Cardiac fibroblast (primary cell): ENCODE measurements at places on chromosomes 2 and 18.

- DNase-seq: no peak
These were observed 1058.3 kb upstream of the TMEFF2 start for GRCh38 chr2:193253014-193253530.

DNA sequence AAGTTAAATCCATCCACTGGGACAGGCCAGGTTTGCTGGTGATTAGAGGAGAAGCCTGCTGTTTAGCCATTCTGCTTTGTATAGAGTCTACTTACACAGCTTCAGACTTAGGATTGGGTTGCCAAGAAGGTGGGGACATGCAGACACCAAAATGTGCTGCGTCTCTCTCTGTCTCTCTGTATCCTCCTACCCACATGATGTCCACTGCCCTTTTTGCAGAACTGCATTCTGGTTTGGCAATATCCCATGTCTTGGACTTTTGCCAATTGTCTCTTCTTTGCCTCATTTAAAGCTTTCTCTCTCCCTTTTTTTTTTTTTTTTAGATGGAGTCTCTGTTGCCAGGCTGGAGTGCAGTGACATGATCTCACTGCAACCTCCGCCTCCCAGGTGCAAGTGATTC, 261.1 kb upstream of the FN1 start:
- no peak for DNase-seq

GRCh38 chr18:37666451-37666850, 100.9 kb upstream of the CELF4 start:
- no peak for DNase-seq

DNA sequence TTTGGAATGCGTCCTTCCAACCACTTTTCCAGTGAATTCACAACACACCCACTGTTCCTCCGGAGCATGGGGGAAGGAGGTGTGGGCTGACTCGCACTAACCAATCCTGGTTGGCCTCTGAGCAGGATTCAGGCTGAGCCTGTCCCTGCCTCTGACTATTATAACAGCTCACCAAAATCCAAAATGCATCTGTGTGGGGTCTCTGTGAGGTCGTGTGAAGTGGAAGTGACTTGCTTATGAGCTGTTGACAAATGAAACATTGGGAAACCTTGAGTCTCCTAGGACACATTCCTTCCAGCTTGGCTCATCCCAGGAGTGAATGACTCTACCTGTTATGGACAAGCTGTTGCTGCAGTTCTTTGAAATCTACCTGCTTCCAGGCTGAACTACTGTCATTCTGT, 1.5 kb downstream of the CIDEA start:
- peak; percentile 59 for DNase-seq

DNA sequence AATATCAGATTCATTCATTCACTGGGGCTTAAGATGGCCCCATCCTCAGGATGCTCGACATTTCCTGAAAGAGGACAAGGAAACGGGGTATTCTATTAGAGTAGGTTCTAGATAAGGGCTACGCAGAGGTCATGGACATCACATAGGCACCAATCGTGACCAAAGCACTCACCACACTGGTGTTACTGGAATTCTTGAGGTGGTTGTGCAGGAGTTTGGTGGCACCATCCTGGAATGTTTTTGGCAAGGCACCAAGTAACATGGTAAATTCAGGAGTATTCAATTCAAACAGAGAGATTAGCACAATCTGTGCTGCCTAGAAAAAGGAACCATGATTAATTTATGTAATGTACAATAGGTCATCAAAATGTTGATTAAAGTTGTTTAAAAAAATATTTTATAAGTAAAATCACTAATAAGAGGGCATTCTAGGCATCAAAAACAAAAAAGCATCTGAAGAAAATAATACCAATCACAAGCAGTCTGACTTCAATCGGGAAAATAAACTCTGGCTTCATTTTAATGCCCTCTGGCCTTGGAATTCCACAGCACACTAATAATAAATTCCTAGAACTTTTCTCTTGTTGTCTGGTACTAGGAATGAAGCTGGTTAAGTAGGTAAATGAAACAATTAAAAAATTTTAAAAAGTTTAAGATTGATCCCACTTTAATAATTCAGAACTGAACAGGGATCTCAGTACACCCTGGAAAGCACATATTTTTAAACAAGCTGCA, 102.8 kb upstream of the TFCP2L1 start:
- DNase-seq: no peak

- no peak for DNase-seq
These were observed 21.2 kb downstream of the PARD3B start for GRCh38 chr2:204566439-204566838.

- no peak for DNase-seq
These were observed 7.1 kb downstream of the RNF144A start for GRCh38 chr2:6924101-6924923.

- DNase-seq: no peak
These were observed 83.0 kb downstream of the RTN4 start for GRCh38 chr2:54967269-54967668.

- DNase-seq: no peak
These were observed 33.7 kb upstream of the MBOAT2 start for GRCh38 chr2:9037166-9037565.

- DNase-seq: peak; percentile 54
These were observed 75.0 kb downstream of the SOCS6 start for GRCh38 chr18:70363861-70364260.

DNA sequence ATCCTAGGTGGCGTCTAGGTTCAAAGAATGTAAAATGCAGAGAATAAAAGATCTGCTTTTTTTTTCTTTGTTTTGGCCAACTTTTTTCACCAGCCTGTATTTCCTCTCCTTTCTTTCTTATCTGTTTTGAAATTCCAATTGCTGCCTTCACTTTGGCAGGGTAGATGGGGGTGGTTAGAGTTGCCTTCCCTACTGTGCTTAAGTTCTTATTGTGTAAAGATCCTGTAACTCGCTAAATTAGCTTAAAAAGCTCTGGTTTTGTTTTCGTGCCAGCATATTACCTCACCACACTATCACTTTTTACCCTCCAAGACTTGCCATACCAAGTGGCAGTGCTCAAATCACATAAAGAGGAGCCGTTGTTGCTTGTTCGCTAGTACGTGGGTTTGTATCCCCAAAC, 921.7 kb downstream of the DPP10 start:
- DNase-seq: no peak

- no peak for DNase-seq
These were observed 89.3 kb downstream of the PARD3B start for GRCh38 chr2:204634564-204634963.

- peak; percentile 95 for DNase-seq
These were observed 382.1 kb downstream of the OSR1 start for GRCh38 chr2:18976168-18976961.

DNA sequence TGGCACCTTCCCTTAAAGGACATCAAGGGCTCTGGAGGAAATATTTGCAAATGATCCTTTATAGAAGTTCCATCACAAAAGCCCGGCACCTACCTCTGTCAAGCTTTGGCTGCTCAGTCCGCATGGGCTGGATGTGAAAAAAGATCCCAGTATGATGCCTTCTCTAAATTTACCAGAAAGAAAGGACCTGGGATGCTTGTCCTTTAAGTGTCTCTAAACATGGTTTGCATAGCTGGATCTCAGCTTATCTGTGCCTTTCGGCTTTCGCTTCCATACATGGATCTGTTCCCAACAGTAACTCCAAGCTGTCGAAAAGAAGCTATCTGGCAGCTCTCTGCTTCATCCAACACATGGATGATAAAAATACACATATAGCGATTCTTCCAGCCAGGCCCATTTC, 60.4 kb upstream of the SLC8A1 start:
- DNase-seq: no peak

- DNase-seq: no peak
These were observed 42.7 kb upstream of the ATP9B start for GRCh38 chr18:79026491-79026890.

DNA sequence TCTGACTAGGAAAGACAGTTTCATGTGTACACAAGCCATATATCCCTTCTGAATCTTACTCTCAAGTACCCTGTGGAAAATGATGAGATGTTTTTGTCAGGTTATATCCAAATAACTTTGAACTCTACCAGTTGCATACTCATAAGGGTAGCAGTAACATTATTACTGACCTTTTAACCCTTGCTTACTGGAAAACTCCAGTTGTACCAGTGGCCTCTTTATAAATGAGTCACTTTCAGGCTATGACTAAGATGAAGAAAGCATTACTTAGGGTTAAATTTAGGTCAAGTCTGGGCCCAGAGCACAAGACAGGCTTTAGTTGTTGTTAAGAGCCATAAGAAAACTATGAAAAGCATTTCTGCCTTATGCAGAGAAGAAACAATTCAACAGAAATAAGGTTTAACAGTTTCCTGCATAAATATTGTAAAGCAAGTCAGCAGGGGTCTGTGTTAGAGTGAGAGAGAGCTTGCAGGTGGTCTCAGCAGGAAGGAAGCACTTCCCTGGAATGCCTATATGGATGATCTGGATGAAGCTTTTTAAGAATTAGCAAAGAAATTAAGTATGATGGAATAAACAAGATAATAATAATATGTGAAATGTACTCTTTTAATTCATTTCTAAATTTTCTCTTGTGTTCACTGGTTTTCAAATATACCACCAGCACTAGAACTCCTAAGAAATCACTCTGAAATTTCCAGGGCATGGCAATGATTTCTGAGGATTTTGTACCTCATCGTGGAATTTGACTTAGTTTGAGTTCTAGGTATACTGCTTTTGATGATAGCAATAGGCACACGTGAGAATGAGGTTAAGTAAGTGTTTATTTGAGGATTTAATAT, 126.6 kb downstream of the UBE2E3 start:
- DNase-seq: peak; percentile 93

DNA sequence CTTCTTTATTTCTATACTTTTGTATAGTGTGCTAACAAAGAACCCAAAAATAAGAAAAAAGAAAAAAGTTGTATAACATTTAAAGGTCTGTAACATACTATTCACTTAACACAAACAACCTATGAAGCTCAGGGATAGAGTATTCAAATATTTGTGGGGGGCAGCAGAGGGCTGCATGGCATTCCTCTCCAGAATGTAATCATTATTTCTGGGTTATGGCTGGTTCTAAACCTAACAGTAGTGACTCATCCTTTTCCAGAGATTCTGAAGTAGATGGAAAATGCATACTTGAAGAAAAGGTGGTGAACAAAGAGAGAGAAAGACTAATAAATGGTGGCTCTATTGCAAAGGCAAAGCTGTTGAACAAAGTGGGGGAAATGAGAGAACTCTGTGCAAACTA, 249.4 kb downstream of the NRXN1 start:
- DNase-seq: no peak

GRCh38 chr2:213248637-213249036, 35.6 kb upstream of the SPAG16 start:
- DNase-seq: no peak

- DNase-seq: peak; percentile 63
These were observed 301.8 kb downstream of the XIRP2 start for GRCh38 chr2:167190053-167190452.

DNA sequence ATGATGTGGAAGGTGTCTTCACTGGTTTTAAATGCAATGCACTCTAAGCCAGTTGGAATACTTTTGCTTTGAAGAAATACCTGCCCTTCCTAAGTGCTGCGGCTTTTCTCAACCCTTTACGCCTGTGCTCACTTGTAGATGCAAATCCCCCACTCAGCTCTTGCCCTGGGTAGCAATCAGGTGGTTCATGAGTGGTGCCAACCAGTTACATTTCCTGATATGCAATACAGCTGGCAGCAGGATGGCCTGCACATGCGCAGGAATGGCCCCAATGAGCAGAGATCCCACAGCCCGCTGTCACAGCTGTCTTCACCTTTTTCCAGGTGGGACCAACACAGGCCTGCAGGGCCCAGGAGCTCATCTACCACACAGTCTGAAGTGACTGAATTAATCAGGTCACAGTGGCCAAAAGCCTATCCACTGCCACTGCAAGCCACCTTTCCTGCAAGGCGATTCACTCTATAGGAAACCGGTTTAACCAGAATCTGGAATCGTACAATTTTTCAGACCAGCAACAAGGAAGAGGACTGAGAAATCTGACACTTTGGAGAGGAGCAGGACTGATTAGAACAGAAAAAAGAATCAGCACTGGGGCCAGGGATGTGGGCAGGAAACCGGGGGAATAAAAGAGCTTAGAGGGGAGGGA, 247.8 kb downstream of the MYT1L start:
- no peak for DNase-seq

DNA sequence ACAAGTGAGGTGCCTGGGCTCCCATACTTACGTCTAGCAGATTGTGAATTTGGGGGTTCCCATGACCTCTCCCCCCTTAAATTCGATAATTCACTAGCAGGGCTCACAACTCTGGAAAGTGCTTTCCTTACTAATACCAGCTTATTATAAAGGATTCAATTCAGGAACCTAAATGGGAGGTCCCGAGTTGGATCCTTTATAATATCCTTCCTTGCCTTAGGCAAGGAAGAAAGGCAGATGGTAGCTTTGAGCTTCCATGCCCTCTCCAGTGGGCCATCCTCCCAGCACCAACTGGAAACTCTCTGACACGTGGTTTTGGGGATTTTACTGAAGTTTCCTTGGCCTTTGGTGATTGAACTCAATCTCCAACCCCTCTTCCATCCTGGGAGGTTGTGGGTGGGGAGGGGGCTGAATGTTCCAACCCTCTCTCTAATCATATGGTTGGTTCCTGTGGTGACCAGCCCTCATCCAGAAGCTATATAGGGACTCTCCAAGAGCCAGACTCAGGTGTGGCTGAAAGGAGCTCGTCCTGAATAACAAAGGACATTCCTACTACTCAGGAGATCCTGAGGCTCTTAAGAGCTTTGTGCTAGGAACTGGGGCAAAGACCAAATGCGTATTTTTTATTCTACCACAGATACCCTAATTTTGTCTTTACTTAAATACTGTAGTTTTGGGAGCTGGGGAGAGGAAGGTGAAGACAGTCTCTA, 62.2 kb downstream of the HAUS1 start:
- no peak for DNase-seq

GRCh38 chr2:148720501-148721001, 76.0 kb downstream of the EPC2 start:
- DNase-seq: peak; percentile 55

- DNase-seq: no peak
These were observed 804.3 kb downstream of the DCDC2C start for GRCh38 chr2:4507661-4508060.

DNA sequence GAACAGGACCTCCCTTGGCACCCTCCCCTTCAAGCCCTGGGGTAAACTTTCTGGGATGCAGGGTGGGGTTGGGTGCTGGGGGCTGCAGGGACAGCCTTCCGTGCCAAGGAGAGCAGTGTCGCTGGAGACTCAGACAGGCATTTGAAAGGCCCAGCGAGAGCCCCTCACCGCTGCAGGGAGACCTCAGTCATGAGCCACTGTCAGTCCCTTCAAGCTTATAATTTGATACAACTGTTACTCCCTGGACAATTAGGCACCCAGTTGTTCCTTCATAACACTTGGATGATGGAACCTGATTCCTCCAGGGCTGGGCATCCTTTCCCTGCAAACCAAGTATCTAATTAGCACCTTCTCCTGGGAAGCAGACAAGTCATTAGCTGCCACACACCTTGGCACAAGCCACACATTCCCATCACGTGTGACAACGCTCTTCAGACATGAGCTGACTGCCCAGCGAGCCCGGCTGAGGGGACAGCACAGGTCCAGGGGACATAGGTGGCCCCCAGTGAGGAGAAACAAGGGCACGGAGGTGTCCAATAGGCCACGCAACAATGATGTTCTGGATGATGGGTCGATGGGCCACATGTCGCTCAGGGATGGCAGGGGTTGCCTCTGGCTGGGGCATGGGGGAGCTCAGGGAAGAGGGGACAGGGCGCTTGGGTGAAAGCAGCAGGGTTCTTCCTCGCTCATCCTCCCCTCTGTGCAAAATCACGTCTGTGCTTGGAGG, 59.6 kb downstream of the KCNF1 start:
- no peak for DNase-seq
